ENCODE measurements at places on chromosomes 7 and 10.
A peak's percentile ranks its signal among the peaks of the same experiment; 100 is the strongest.

GRCh38 chr10:69348816-69349541 lies 67.7 kb downstream of the TACR2 start:
- DNase-seq, result no peak

- no peak for DNase-seq
Observed at GRCh38 chr7:145036604-145037405, 201.0 kb upstream of the TPK1 start.

DNA sequence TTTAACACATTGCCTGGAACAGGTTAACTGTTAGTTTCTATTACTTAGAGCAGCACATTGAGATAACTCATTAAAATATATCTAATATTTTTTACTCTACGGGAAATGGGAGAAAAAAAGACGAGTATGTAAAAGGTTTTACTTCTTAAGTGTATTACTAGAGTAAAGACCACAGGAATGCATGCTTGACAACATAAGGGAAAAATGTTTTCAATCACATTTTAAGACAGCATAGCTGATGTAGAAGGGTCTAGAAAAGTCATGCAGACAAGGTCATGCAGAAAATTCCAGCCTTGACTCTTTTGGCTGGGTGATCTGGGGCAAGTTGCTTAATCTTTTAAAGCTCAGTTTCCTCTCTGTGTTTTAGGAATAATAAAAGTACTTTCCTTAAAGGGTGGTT lies 806.2 kb downstream of the CNTNAP2 start:
- no peak for DNase-seq

GRCh38 chr7:151020231-151020630 lies 4.1 kb downstream of the ATG9B start:
- DNase-seq, result no peak

DNA sequence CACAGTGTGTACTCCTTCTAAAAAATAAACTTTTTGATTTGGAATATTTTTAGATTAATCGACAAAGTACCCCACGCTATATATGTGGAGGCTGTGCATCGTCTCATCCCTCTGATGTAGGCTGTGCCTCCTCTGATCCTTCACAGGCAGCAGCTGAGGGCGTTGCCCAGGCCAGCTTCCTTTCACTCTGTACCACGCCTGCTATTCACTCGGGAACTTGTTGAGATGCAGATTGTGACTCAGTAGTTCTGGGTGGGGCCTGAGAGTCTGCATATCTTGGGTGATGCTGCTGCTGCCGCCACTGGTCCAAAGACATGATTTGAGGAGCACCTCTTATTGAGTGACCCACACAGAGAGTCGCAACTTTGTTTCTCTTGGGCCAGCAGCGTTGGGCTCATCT lies 7.9 kb upstream of the C10orf120 start:
- DNase-seq, result no peak

DNA sequence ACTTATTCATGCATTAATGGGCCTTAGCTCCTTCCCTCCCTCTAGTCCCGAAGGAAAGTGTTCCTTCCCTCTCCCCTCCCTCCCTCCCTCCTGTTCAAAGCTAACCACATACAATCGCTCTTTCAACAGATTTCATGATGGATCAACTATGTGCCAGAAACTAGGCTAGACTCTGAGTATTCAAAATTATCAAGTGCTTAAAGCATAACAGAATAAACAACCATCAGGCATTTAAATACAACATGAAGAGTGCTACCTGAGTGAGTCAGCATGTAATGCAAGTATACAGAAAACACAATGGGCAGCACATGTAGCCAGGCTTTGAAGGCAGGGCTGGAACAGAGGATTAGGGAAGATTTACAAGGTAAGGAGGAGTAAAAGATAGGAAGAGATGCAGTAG lies 11.3 kb downstream of the CHCHD3 start:
- no peak for DNase-seq

DNA sequence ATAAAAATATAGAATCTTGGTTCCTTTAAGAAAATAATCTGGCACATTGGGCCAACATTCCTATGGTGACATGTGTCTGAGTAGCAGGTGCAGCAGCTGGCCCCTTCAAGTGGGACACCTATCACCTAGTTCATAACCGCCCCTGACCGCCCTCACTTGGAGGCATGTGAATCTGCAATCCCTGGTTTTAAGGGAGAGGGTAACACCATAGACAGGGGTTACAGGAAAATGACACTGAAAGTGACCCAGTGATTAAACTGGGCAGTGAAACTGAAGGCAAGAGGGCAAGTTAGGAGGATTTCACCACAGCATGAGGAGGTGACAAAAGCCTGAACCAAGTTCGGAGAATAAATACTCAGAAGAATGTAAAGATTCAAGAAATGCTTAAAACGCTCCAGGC lies 1.1 kb downstream of the RSU1 start:
- no peak for DNase-seq

DNA sequence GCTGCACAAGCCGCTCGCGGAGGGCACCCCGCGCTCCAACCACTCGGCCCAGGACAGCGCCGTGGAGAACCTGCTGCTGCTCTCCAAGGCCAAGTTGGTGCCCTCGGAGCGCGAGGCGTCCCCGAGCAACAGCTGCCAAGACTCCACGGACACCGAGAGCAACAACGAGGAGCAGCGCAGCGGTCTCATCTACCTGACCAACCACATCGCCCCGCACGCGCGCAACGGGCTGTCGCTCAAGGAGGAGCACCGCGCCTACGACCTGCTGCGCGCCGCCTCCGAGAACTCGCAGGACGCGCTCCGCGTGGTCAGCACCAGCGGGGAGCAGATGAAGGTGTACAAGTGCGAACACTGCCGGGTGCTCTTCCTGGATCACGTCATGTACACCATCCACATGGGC lies 50.0 kb downstream of the FIGNL1 start:
- no peak for DNase-seq

- no peak for DNase-seq
Observed at GRCh38 chr10:86840498-86840897, 84.1 kb downstream of the BMPR1A start.

DNA sequence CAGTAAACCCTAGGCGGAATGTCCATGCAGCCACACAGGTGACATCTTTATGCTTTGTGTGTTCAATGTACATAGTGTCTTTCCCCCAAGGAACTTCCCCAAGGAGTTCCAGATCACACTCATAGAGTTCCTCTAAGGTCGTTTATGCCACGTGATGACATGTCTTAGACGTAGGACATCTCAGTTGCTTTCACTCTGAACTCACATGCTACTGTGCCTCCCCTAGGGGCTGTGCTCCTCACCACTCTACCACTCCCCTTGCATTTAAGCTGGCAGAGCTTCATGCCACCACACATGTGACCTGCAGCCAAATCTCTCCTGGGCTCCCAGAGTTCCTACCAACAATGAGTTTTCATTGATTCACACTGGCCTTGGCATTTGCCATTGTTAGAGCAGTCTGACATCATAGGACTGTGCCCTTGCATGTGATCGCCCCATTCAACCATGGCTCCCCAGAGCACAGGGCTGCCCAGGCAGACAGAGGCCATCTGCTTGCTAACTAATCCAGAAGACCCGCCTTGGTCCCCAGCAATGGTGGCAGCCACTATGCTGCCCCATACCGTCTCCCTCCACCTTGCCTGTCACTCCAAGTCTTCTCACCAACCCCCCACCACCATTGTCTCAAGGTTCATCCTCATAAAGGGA lies 95.3 kb upstream of the MACROH2A2 start:
- DNase-seq, result no peak

GRCh38 chr10:95295031-95295755 lies 4.4 kb upstream of the PDLIM1 start:
- peak; percentile 55 for DNase-seq

GRCh38 chr10:51862149-51862548 lies 162.8 kb upstream of the CSTF2T start:
- DNase-seq, result no peak

DNA sequence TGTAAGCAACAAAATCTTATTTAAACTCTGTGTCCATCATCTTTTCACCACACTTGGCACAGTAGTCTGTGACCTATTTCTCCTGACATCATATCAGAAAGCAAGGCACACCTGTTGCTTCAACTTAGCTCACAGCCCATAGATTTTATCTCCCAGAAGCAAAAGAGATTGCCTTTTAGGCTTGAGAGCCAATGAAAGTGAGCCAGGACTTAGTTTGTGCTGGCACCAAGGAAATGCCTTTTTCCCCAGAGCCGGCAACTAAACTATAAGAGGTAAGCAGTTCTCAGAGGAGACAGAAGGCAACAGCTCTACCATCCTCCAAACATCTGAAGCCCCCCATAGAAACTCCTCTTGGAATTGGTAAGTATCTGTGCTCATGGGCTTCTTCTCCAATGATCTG lies at the start of gene ACSM6:
Gene ACSM6 (plus strand): TSS at position 295 of the 400 bp plus-strand sequence. CDS start 248 bp downstream, outside the sequence.
- no peak for DNase-seq

DNA sequence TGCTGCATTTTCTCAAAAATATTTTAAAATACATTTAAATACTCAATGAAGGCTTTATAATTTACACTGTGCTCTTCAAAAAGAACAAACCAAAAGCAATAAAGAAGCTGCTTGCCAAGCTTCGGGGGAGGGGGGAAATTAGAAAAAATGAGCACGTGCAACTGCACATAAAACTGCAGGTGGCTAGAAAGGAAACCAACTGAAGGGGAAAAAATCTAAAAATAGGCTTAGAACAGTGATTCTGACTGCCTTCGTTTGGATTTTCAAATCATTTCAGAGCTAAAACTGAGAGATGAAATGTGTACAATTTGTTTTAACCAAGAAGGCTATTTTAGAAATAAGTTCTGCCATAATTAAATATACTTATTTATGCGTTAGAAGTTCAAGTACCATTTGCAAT lies 61.4 kb downstream of the ABI1 start:
- no peak for DNase-seq

DNA sequence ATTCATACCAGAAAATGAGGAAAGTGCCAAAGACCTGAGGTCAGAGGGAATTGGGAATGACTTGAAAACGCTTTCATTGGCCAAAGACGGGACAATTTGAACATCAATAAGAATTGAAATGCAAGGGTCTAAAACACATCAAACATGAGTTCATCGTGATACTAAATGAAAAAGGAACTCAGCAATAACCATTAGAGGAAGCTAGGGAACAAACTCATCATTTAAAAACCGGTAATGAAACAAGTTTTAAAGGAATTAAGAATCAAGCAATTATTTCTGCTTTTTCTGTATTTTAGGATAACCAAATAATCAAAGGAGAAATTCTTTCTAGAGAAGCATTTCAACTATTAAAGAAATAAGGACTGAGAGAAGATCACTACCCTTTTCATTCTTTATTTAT lies 303.1 kb downstream of the ARHGAP12 start:
- no peak for DNase-seq

DNA sequence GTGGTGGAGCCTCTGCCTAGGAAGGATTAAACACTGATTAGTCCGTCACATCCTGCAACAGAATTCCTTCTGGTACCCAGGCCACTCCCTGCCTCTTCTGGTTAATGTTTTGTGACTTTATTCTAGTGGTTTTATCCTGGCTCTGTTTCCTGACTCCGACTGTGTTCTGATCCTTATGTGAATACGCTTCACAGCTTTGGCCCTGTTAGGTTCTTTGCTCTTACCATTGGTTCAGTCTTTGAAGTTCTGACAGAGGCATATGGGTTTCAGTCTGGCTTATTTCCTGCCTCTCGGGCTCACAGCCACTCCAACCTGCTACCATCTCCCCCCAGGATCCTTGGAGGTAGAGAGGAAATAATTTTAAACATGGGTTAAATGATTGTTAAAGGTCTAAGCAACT lies 23.2 kb upstream of the FGL2 start:
- no peak for DNase-seq
